ENCODE measurements at places on chromosomes 11 and 22.
A peak's percentile ranks its signal among the peaks of the same experiment; 100 is the strongest.

GRCh38 chr11:17736930-17737817, 2.6 kb downstream of the KCNC1 start:
- no peak for DNase-seq

DNA sequence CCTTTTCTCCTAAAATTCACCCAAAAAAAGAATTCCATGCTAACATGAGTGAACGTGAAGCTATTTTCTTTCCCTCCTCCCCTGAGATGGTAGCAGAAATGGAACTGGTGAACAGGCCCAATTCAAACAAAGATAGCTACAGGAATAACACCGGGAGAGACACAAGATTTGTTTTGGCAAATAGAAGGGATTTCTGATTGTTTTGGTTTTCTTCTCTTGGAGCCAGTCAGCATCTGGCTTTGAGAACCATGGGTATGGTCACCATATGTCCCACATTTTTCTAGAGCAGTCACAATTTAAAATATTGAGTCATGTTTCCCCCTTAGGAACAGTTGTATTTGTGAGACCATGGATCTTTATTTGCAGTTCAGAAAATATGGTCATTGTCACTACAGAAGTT, 214.1 kb downstream of the FAM76B start:
- DNase-seq = no peak

DNA sequence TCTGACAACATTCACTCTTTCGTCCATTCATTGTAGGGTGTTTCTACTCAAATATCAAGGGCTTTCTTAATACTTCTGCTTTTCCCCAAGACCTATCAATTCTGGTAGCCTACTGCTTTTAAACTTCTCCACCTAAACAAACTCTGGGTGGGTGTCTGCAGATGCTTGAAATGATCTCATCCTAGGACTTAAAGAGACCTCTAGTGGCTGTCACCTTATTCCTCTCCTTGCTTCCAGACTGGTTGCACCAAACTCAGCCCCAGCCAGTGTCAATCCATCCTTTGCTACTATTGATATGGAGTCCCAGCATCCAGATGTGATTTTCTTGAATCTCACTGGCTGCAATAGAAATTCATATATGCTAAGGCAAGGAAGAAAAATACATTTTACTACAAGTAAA, 274.7 kb downstream of the NXPE2 start:
- no peak for DNase-seq

DNA sequence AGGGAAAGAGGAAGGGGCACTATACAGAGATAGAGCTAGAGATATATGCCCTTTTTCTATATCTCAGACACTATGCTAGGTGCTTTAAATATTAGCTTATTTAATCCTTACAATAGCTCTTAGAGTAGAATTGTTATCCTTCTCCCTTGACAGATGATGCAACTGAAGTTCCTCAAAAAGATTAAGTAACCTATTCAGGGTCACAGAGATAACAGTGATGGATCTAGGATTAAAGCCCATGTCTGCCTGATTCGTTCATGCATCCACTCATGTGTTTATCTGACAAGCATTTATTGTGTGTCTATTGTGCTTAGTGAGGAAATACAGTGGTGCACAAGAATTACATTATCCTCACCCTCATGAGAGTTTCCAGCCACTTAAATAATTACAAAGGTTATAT, 8.7 kb downstream of the CCDC83 start:
- DNase-seq = no peak

- DNase-seq = no peak
Measured at GRCh38 chr11:128520888-128521681, 66.3 kb downstream of the ETS1 start.

DNA sequence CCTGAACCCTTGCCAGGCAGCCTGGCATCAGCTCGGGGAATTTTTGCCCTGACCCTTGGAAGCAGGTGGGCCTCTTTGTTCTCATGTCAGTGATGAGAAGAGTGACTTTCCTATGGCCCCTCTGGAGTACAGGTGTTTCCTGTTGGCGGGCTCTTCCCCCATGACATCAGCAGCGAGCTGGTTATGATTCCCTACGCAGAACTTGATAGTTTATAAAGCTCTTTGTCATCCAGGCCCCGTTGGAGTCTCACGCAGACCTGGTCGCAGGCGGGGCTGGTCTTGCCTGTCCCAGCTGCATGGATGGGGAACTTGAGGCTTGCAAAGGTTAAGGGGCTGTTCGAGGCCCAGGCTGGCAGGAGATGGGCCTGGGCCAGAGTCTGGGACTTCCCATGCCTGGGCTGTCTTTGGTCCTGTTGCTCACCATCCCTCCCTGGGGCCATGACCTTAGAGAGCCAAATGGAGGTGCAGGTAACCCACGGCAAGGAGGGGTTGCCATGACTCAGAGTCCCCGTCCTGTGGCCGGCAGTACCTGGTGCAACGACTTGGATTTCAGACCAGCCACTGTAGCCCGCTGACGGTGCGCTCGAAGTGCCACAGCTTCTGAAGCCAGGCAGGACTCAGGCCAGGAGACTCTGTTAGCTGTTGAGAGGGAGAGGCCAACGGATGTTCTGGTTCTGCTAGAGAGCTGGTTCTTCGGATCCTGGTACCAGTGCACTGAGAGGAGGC, 45.9 kb upstream of the PPP6R3 start:
- no peak for DNase-seq

- DNase-seq = peak; percentile 15
Measured at GRCh38 chr11:12288212-12288930, 89.0 kb upstream of the PARVA start.

- DNase-seq = no peak
Measured at GRCh38 chr22:42188808-42189447, 58.3 kb upstream of the CYP2D6 start.

GRCh38 chr11:74524978-74525377, 31.5 kb upstream of the LIPT2 start:
- no peak for DNase-seq

DNA sequence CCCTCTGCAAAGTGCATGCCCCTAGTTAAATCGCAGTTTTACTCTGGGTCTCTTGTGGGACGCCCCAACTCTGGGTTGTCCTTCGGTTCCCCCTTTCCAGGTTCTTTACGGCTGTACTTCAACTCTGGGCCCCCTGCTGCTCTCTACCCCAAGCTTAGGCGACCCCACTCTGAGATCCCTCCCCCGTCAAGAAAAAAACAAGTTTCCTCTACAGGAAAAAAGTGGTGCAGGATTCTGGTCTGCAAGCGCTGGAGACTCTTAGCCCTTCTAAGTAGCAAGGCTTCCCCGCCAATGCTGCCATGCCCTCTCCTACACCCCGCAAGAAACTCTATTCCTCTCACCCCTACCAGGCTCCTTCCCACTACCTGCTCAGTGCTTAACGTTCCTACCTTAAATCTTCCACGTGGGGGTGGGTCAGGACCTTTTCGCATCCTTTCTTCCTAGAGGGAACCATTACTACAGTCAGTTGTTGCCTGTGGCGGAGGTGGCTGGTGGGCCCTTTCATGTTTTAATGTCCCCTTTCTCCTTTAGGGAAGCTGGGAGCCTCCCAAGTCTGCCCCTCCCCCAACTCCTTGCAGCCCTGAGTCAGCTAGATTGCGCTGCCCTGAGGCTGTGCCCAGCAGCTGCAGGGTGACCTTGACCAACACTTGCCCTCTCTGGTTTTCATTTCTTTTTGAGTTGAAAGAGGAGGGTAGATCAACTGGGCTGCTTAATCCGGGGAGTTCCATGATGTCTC, 1.4 kb downstream of the NEFH start:
- no peak for DNase-seq

- no peak for DNase-seq
Measured at GRCh38 chr11:58905011-58905720, 34.1 kb upstream of the GLYATL1 start.

GRCh38 chr11:64810891-64811272, 531 bp upstream of the MEN1 start:
- peak; percentile 62 for DNase-seq

DNA sequence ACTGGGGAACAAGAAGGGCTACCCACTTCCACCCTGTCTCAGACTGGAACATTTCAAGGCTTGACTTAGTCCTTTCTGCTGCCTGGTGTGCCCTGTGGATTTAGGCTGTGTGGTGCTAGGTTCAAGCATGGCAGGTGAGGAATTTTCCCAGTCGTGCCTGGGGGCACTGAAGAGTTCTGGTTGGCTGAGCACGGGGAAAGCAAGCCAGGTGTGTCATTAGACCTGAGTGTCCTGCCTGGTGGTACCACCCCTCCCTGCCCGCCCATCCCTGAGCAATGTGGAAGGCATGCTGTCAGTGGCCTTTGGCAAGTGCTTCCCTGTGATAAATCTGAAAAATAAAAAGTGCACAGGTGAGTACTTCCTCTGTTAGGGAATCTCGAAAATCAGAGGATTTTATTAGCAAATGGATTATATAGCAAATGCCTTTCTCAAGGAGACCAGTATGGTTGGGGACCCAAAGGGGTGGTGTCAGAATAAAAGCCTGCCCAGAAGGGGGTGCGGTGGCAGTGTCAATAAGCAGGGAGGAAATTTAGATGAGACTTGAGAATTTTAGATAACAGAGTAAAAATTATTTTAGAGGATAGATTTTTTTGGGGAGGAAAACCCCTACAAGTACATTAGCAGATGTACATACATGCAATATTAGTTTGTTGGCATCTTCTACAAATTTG, 22.8 kb downstream of the TEAD1 start:
- DNase-seq = no peak

GRCh38 chr11:73875840-73876239, 806 bp downstream of the COA4 start:
- no peak for DNase-seq

- DNase-seq = no peak
Measured at GRCh38 chr11:65892661-65893317, 2.3 kb downstream of the CCDC85B start.

- no peak for DNase-seq
Measured at GRCh38 chr11:115889712-115890111, 385.5 kb upstream of the CADM1 start.

Measured in activated naive CD4-positive, alpha-beta T cell (primary cell).